ENCODE measurements at places on chromosomes 2 and 18.
A peak's percentile ranks its signal among the peaks of the same experiment; 100 is the strongest.

DNA sequence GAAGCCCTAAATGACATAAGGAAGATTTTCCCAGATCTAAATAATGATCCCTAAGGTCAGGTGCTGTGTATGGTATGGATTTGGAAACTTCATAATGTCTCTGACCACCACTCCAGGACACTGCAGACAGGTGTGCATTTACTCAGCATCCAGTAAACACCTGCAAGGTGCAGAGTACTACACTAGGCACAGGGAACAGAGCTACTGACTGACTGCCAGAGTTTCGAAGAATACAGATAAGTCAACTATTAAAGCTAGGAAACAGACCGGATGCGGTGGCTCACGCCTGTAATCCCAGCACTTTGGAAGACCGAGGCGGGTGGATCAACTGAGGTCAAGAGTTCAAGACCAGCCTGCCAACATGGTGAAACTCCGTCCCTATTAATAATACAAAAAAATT lies 65.0 kb downstream of the ATP8B1 start:
- DNase-seq: no peak

GRCh38 chr2:169732075-169732474 lies 1.6 kb upstream of the KLHL23 start:
- no peak for DNase-seq

- no peak for DNase-seq
These were observed 111.5 kb upstream of the LDLRAD4 start for GRCh38 chr18:13107074-13107473.

GRCh38 chr18:46705521-46705920 lies 48.5 kb upstream of the LOXHD1 start:
- DNase-seq: no peak

DNA sequence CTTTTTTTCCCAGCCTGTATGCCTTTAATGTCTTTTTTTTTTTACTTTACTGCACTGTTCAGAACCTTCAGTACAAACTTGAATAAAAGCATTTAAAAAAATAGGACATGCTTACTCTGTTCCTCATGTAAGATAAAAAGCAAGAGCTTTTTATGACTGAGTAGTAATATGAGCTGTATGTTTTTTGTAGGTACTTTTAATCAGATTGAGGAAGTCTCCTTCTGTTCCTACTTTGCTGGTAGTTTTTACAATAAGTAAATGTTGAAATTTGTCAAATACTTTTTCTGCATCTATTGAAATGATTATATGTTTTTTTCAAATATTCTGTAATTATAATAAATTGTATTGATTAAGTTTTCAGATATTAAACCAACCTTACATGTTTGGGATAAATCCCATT lies 189.8 kb downstream of the FAM210A start:
- DNase-seq: no peak

GRCh38 chr18:49859725-49860124 lies 46.4 kb upstream of the ACAA2 start:
- DNase-seq: no peak

DNA sequence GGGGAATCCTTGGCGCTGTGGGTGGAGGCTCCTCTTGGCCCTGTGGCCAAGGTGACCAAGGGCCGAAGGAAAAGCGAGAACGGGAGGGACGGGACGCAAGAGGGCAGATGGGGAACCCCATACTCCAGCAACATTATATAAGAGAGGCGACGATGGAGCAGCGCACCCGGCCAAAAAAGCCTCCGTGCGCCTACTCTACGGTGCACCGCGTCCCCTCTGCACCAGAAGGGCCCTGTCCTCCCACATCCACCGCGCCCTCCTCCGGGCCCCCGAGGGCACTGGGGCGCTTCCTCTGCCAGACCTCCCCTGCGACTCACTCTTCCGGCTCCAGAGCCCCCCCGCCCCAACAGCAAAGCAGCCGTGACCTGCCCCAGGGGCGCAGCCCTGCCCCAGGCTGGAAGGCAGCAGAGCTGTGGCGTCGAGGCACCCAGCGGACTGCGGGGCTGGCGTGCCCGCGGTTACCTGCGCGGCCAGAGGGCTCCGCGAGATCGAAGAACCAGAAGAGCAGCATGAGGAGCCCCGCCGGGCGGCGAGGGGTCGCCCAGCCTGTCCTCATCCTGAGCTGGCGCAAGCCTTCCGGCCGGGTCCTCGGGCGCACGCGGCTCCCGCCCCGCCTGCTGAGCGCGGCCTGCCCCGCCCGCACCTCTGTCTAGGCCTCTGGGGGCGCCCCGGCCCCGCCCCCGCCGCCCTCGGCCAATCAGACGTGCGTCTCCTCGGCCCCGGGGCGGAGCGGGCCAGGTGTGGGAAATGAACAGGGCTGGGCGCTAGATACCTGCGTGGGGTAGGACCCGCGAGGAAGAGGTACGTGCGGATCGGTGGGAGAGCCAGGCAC lies 106.3 kb upstream of the CD302 start:
- DNase-seq: no peak

DNA sequence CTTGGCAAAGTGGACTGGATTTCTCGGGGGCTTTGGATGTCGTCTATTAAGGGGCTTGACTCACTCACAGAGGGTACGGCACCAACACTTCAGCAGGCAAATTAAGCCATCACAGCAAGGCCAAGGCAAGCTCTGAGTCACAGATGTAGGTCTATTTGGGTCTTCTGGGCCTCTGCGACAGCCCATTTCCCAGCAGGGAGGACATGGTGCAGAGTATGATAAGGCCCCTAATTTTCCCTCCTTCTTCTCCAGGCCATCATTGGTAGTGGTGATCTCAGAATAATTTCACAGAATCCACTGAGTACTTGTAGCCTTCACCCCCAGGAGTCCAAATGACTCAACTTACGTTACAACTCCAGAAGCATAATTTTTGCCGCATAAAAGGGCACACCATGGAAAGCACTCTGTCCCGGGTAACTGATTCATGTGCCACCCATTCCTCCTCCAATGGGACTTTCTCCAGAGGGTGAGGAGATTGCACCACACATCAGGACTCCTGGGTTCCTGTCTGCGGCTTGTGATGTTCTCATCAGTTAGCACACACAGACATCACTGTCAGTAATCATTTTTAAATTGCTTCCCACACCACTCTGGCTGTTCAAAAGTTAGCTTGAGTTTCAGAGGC lies 164.9 kb downstream of the TXNL1 start:
- no peak for DNase-seq

DNA sequence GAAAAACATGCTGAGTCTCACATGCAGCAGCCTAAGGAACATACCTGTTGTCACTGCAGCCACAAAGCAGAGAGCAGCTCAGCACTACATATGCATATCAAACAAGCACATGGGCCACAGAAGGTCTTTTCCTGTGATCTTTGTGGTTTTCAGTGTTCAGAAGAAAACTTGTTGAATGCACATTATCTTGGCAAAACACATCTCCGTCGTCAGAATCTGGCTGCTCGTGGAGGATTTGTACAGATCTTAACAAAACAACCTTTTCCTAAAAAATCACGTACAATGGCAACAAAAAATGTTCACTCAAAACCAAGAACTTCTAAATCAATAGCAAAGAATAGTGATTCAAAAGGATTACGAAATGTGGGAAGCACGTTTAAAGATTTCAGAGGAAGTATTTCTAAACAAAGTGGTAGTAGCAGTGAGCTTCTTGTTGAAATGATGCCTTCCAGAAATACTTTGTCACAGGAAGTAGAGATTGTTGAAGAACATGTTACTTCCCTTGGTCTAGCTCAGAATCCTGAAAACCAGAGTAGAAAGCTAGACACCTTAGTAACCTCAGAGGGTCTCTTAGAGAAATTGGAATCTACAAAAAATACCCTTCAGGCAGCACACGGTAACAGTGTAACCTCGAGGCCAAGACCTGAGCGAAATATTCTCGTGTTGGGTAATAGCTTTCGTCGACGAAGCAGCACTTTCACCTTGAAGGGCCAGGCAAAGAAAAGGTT lies 34.1 kb downstream of the ZNF407 start:
- DNase-seq: no peak

- DNase-seq: no peak
These were observed 63.1 kb downstream of the RHOB start for GRCh38 chr2:20509770-20510490.

GRCh38 chr2:222656526-222657446 lies 894 bp upstream of the FARSB start:
- no peak for DNase-seq

DNA sequence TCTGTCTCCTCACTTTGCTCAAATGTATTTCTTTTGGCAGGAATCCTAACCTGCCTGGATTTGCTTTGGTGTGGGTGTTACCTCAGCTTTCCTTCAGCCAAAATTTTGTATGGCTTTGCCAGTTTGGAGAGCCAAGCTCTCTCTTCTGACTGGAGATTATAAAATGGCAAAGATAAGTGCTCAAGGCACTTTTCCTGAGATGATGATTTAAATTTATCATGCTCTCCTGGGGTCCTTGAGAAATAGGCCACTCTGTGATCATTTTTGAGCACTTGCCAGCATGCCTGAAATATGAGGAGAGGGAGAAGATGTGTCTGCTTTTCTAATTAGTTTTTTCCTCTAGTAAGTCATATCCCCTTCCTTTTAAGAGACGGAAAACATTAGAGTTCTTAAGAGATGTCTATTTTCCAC lies 683.0 kb downstream of the SLC4A3 start:
- no peak for DNase-seq

- no peak for DNase-seq
These were observed 234.1 kb downstream of the GLI2 start for GRCh38 chr2:120969613-120970355.

DNA sequence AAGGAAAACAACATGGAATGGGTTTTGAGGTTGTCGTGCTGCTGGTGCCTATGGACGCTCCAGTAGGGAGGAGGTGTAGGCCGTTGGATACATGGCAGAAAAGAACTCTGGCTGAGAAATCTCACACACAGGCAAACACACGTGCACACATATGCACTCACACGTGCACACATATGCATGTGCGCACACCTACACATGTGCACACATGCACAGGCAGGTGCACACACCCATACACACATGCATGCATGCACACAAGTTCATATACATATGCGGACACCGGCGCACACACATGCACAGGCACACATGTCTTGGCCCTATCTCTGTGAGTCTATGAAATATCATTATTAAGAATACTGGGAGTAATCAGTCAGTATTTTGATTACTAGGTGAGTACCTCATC lies 150.4 kb downstream of the LRRC30 start:
- DNase-seq: no peak

DNA sequence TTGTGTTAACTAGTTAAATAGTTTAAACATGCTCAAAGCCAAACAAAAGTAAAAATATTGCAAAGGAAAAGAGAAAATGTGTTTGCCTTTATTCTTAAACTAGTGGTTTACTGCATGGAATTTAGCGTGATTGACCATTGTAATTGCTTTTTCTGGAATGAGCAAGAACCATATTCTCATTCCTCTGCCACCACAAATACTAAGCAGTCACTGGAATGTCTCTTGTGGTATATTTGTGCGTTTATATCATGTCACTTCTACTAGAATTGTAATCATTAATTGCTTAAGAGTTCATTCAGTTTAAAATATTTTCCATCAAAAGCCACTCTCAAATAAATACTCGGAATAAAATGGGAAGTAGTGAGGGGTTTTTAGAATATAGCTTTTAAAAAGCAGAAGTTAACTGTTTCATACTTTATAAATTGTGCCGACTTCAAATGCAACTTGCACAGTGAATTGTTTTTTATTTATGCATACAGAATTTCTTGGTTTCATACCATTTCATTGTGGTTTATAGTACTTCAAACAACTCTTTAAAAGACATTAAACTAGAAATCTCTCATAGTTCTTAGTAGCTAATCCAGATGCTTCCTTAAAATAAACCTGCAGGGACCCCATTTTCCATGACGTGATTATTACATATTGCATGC lies 288.1 kb downstream of the EPHA4 start:
- DNase-seq: no peak

- DNase-seq: no peak
These were observed 96.8 kb downstream of the PTPN4 start for GRCh38 chr2:119856469-119856901.

DNA sequence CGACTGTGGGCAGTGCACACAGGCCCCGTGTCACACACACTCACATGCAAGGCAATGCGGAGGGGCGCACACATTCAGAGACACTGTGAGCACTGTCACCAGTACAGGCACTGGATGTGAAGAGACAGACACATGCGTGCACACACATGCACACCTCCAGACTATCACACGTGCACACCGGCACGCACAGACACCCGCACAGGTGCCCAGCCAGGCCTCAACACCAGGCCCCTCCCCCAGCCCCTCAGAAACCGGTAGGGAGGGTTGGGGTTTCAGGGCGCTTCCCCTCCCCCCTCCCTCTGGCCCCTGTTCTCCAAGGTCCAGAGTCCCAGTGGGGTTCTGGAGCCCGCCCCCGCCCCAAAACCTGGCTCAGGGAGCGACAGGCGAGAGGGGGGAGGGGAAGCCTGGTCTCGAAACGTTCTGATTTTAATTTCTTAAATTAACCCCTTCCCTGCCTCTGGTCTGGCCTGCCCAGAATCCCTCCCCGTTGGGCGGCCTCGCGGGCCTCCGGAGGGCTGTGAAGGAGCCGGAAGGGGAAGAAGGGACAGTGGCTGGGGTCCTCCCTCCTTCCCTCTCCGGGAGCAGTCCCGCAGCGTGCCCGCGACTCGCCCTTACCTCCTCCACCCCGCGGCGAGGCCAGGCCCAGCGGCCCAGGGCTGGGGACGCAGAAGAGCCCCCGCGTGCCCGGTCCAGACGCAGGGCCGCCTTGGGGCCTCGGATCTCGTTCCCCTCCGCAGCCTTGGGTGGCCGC lies 558 bp downstream of the FBXO41 start:
- DNase-seq: no peak

- DNase-seq: no peak
These were observed 276.1 kb downstream of the RIT2 start for GRCh38 chr18:42839408-42839807.

GRCh38 chr2:218081063-218081462 lies 12.0 kb downstream of the RUFY4 start:
- DNase-seq: no peak

GRCh38 chr2:38462121-38462661 lies 85.1 kb upstream of the ATL2 start:
- peak; percentile 55 for DNase-seq

DNA sequence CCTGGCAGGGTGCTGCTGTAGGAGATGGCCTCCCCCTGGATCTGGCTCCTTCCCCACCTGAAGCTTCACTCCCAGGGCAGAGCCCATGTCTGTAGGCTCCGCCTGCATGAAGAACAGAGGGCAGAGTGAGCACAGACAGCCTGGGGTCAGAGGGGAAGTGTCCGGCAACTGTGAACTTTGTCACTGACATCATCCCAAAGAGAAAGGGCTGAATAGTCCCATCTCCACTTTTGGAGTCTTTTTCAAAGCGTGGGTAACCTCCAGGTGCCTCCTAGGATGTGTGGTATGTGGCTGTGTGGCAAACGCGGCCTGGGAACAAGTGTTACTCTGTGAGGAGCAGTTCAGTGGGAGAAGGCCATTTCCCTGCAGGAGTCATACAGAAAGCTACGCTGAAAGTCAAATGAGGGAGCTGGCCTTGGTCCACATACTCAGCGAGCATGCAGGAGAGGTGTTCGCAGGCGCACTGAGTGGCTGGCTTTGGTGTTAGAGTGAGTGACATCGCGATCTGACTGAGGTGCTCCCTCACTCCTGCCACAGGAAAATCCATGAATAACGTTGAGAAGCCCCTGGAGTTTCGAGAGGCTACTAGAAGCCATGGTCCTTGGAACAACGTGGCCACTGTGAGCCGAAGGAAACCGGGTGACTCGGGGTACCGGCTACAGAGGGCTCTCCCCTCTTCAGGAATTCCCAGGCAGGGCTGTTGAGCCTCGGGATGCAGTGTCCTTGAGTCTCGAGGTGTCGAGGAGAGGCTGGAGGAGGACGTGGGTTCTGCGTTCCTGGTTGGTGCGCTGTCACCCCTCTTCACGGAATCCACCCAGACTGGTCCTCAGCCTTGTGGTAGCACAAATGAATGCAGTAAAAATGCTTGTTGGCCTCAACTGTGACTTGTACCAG lies 54.7 kb downstream of the CABLES1 start:
- no peak for DNase-seq

Measured in left hindlimb (tissue), 1 donor.